Lower leg skin (tissue), 4 donors: ENCODE measurements at places on chromosomes 1 and 21.

DNA sequence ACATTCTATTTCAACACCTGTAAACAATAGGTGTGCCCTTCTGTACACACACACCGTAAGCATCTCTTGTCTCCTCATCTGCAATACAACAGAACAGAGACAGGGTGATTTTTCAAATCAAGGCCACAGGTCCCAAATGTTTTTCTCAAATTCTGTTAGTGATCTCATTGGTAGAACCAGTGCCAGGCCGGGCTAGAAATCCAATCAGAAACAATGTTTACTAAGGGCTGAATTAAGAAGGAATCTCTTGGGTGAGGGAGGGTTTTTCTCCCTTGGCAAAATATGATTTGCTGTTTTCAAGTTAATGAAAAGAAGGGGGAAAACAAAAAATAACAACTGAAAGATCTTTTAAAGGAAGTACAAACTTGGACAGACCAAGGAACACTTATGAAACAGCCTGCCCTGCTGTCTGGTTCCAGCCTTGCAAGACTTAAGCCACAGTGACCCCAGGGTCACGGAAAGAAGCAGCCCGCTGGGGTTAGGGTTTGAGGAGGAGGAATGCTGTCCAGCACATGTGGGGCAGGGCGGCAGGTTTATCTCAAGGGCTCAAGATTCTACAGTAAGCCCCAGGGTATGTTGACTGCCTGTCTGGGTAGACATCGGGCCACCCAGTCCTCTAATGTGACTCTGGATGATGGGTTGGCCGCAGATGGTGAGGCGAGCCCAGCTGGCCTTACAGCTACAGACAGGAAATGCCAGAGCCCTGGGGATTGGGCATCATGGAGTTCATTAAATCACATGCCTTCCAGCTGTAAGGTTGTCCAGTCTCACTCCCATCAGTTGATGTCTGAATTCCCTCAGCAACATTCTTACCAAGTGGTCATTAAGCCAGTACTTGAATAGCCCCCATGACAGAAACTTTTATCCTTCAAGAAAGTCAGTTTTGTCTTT, 73.3 kb upstream of the SLC44A3 start:
- DNase-seq, result no peak

- no peak for DNase-seq
These were observed 2.1 kb upstream of the CIART start for GRCh38 chr1:150280138-150280707.

DNA sequence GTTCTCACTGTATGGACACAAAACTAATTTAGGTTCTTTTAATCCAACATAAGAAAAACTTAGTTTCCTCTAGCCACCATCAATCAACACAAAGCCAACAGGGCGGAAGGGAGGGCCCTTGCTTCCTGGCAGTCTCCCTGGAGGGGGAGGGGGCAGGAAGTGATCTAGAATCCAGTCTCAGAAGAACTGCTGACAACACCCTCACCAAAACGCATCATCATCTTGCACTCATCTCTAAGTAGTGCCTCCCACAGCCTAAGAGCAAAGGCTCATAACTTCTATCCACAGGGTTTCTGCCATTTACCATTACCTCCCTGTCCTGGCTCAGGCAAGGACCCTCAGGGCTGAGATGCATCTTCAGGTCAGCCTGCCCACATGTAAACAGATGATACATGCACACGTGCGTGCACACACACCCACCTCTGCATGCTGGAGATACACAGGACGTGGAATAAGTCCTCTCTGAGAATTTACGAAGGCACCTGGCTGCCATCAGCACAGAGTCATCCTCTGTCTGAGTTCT, 20.5 kb downstream of the HIVEP3 start:
- DNase-seq, result no peak

- no peak for DNase-seq
These were observed 2.9 kb upstream of the SLC2A7 start for GRCh38 chr1:9028921-9029705.

GRCh38 chr1:902802-903201, 20.9 kb upstream of the SAMD11 start:
- DNase-seq, result peak; percentile 76

DNA sequence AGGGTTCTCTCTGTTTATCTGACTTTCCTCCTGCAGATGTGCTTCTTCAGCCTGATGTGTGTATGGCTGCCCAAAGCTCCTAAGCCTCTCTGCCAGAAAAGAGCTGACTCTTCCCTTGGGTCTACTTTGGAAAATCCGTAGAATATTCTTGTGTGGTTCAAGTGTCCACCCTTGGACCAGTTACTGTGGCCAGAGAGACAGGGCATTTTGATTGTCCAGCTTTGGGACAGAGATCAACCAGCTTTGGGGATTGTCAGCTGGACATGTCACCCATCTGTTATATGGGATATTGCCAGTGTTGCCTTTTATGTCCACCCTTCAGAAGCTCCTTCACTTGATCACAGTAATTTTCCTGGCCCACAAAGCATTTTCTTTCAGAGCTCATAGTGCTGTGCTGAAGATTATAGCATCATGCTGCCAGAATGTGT, 126.2 kb upstream of the L1TD1 start:
- DNase-seq, result no peak

GRCh38 chr1:152110365-152110859, 4.8 kb downstream of the TCHH start:
- DNase-seq, result no peak

DNA sequence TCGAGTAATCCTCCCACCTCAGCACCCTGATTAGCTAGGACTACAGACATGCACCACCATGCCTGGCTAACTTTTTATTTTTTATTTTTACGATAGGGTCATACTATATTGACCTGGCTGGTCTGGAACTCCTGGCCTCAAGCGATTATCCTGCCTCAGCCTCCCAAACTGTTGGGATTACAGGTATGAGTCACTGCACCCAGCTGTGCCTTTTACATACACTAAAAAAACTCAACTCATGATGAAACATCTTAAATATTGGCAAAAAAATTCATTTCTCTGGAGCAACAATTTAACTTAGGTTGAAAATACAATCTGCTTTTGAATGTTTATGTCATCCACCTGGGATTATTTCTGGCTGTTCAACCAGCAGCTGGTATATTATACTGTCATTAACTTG, 598.3 kb upstream of the ZP4 start:
- no peak for DNase-seq

- no peak for DNase-seq
These were observed 12.9 kb downstream of the OR2T6 start for GRCh38 chr1:248388426-248388825.

DNA sequence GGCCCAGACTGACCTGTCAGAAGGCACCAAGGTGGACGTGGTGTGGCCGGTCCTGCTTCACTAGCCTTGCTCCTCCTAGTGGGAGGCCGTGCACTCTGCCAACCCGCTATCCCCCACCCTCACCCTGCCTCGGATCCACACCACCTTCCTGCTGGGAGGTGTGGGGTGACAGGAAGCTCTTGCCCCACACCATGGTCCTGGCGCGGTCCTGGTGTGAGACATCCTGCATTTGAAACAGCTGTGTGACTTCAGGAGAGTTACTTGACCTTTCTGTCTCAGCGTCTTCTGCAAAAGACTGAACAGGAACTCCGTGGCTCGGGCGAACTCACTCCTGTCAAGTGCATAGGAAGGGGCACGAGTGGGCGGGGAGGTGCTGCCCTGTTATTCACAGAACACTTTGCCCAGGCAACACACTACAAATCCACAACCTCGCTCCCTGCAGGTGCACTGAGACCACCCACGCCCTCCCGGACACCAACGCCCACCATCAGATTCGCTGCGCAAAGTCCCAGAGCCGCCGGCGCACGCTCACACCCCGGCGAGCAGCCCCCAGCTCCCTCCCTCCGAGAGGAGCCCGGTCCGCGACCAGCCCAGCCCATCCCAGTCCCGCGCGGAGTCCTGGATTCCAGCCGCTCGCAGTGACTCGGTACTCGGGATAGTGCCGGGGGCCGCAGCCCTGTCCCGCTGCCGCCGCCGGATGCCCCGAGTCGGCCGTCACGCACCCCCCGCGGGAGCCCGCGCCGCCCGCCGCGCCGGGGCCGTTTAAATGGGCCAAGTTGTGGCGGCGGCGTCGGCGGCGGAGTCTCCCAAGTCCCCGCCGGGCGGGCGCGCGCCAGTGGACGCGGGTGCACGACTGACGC, at the start of gene SAMD11:
TSS of gene SAMD11 (plus strand) at position 793 of the 860 bp plus-strand sequence. CDS start 509 bp downstream, outside the sequence.
- peak; percentile 93 for DNase-seq

GRCh38 chr1:19083081-19083480, 126.6 kb upstream of the IFFO2 start:
- DNase-seq, result no peak

- DNase-seq, result no peak
These were observed 11.6 kb downstream of the PABPC4 start for GRCh38 chr1:39564941-39565340.

GRCh38 chr1:200366577-200367253, 43.1 kb downstream of the ZNF281 start:
- DNase-seq, result no peak

DNA sequence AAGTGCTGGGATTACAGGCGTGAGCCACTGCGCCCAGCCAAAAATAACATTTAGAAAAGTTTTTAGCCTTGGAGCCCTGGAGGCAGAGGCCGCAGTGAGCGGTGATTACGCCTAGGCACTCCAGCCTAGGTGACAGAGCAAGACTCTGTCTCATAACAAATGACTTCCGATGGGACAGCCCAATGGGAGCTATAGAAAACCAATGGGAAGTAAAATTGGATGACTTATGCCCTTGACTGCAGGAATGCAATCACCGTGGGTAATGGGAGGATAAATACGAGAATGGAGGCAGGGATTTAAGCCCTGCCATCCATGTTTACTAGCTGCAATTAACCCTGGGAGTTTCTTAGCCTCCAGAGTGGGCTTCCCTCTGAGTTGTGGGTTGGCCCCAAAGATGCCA, 37.0 kb upstream of the CNN3 start:
- no peak for DNase-seq

- DNase-seq, result peak; percentile 58
These were observed 6.9 kb upstream of the A3GALT2 start for GRCh38 chr1:33327587-33328325.

DNA sequence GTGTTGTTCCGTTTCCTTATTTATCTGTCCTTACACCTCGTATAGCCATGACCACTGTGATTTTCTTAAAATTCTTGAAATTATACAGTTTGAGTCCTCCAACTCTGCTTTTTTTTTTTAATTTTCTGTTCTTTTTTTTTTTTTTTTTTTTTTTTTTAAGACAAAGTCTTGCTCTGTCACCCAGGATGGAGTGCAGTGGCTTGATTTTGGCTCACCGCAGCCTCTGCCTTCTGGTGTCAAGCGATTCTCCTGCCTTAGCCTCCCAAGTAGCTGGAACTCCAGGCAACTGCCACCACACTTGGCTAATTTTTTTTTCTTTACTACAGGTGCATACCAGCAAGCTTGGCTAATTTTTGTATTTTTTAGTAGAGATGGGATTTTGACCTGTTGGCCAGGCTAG, 48.9 kb downstream of the DIP2A start:
- no peak for DNase-seq
